Endothelial cell (in vitro differentiated cells): ENCODE measurements at places on chromosomes 12 and 14. TPM values are rescaled to one million over a fixed set of nuclear protein-coding genes. Genes with fewer than 3 reads are reported as not detected.

The COX8C gene
- not detected for total RNA-seq

The TSPAN11 gene
- total RNA-seq, result 3.6 TPM

The CCDC184 gene
- total RNA-seq, result 13.3 TPM

The CCDC196 gene
- total RNA-seq, result not detected

The PLEKHD1 gene
- total RNA-seq, result 0.80 TPM

DNA sequence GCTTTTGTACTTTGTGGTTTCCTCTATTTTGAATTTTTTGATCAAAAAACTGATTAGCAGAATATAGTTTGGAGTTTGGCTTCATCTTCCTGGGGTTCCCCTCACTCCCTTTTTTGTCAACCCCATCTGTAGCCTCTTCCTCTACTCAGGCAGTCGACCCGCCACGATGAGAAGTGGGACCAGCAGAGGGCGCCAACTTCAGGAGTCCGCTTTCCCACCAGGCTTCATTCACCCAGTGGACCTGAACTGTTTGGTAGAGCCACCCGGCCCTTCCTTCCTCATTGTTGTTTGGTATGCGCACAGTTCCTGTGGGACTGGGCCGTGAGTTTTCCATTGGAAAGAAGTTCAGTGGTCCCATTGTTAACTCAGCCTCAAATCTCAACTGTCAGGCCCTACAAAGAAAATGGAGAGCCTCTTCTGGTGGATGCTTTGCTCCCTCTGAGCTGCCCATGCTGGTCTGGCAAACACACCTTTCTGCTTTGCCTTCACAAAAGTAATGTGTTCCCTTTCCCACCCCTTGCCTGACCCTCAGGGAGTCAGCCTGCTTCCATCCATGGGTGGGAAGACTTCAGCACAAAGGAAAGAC, 21.7 kb downstream of the TMBIM6 start:
- peak; percentile 87 for DNase-seq

DNA sequence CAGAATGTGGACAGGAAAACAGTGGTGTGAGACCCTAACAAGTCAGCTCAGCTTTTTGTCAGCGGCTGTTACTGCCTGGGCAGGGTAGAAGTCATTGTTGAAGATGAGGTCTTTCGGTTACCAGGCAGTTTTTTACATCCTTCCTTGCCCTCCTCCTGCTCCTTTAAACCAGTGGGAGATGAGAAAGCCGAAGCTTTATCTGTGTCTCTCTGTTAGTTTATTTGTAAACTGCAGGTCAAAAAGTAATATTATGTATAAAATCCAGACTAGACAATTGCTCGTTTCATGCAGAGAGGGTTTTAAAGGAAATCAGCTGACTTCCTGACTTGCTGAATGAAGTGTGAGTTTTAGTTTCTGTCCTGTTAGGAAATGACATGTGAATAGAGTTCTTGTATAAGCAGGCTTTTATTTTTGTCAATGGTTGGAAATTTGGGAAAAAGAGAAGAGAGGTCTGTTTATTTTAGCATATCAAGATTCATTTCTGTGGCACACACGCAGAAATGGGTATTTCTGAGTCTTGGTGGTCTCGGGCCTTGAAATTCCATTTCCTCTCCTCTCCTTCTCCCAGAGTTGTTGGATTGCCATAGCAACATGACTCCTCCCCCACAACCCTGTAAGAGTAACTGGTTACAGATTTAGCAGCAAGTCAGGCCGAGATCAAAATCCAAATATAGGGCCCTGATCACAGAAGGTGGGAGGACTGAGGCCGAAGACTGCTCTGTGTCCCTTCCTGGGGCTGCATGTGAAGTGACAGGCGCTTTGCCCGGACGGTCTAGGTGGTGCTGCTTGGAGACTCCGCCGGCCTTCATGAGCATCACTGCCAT, 60.8 kb downstream of the SAMD4A start:
- DNase-seq, result peak; percentile 57

DNA sequence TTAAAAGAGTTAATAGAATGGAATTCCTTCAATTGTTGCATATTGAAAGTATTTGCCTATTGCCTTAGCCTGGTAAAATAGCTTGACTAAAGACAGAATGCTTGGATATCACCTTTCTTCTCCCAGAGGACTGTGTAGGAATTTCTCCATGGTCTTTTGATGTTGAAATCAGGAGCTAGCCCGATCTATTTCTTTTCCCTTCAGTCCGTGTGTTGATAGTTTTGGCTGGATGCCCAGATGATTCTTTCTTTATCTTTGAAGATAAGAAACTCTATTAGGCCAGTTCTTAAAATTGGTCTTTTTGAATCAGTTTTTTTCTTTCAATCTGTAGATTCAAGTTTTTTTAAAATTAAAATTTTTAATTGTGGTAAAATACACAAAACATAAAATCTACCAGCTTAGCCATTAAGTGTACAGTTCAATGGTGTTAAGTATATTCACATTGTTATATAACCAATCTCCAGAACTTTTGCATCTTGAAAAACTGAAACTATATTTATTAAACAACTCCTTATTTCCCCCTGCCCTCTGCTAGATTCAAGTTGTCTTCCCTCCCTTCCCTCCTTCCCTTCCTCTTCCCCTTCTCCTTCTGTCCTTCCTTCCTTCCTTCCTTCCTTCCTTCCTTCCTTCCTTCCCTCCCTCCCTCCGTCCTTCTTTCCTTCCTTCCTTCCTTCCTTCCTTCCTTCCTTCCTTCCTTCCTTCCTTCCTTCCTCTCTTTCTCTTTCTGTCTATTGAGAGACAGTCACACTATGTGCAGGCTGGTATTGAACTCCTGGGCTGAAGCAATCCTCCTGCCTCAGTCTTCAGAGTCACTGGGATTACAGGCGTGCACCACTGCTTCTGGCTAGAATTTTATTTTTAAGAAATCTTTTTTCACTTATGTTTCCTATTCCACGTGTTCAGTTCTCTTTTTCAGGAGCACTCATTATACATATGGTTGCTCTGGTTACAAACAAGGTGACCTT, 10.1 kb downstream of the LACRT start:
- DNase-seq, result no peak

DNA sequence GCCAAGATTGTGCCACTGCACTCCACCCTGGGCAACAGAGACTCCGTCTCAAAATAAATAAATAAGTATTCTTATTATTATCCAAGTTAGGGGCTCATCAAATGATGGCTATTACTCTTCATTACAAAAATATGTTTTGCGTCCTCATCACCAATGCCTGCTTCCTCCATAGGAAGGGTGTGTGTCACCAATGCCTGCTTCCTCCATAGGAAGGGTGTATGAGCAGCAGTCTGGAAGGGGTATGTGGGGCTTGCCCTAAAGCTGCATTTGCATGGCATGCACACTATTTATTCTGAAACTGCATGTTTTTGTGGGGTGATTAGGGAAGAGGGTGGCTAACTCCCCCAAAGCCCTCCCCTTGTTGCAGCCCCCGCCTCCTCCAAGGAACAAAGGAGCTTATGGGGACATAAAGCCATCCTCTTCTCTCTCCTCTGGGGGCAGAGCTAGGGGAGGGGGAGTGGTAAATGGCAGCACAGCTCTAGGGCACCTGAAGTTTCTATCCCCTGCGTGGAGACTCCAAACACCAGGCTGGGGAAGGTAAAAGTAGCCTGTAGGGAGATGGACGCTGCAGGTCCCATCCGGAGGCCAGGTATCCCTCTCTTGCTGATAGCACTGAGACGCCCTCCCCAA, 1.3 kb downstream of the CAMKK2 start:
- no peak for DNase-seq

- peak; percentile 53 for DNase-seq
These were observed 1.1 kb downstream of the ETV6 start for GRCh38 chr12:11650286-11651281.

DNA sequence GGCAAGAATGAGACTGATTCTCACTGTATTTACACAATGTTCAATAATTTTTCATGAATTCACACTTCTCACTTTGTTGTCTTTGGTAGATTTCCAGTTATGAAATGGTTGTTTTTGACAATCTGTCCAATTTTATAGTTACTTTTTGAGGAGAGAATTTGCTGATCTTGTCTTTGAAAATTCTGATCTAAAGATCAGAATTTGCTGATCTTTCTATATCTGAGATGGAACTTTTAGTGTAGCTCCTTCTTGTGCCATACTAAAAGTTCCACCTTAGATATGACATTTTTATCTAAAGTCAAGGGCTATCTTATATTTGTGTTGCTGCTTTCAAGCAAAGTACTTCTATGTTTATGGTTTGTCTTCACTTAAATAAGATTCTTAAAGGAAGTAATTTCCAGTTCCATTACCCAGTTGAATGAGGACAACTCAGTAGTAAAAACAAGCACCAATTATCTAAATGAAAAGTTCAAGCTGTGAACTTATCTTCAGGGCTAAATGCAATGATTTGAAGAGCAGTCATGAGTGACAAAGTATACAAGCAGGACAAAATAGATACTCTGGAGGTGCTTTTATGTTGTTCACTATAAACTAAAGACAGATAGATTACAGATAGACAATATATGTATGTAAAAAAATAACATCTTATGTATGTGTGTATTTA, 76.4 kb upstream of the FOXG1 start:
- DNase-seq, result no peak

DNA sequence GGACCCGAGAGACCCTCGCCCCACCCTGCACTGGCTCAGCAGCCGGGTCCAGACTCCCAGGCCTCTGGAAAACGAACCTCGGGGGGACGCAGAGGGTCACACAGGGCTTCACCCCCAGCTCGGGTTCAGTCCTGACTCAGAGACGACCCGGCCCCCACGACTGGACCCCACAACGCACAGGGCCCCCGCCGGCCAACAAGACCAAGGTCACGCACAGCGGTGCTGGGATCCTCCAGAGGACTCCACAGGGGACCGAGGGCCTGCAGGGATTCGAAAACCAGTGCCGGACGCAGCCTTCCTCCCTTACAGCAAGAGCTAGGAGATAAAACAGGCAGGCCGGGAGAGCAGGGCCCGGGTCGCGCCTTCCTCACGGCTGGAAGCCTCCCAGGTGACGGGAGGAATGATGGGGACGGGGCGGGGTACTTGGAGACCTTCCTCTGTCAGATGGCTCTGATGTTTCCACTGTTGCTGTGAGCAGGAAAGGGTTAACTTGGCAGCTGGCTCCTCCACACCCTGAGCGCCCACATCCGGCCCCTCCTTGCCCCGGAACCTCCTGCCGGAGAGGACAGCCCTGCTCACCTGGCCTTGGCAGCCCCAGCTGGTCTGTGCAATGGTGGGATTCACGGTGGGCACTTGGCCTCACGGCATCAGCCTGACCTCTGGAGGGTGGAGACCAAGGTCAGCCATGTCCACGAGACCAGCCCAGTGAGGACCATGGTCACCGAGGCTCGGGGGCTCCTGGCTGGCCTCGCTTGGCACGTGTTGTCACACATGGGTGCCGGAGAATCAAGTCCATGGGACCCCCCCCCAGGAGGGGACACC, 46.2 kb downstream of the GALNT9 start:
- DNase-seq, result no peak

DNA sequence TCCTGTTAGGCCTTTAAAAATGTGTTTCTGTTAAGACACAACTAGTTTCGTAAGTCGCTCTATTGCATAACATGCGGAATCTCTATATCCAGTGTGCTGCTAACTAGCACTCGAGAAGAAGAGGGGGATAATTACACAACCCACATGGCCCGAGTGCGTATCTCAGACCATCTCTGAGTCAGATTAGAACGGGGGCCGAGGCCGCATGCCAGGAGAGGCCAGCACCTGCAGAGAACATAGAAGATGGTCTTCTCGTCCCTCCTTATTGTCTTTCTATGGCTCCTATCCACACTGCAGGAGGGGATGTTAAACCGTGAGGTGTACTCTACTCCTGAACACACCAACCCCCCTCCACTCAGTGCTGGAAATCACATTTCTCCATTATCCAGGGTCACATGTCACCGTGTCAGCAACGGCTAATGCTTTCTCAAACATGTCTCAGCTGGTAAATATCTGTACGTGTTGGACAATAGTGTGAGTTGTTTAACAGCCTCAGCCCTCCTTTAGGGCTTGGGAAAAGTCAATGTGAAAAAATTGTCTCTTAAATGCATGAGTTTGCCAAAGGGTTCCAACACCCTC, 56.3 kb downstream of the CCDC88C start:
- DNase-seq, result no peak

- no peak for DNase-seq
These were observed 21.5 kb upstream of the SSTR1 start for GRCh38 chr14:38186216-38186615.

GRCh38 chr12:94244165-94245133, 96.1 kb downstream of the PLXNC1 start:
- no peak for DNase-seq

DNA sequence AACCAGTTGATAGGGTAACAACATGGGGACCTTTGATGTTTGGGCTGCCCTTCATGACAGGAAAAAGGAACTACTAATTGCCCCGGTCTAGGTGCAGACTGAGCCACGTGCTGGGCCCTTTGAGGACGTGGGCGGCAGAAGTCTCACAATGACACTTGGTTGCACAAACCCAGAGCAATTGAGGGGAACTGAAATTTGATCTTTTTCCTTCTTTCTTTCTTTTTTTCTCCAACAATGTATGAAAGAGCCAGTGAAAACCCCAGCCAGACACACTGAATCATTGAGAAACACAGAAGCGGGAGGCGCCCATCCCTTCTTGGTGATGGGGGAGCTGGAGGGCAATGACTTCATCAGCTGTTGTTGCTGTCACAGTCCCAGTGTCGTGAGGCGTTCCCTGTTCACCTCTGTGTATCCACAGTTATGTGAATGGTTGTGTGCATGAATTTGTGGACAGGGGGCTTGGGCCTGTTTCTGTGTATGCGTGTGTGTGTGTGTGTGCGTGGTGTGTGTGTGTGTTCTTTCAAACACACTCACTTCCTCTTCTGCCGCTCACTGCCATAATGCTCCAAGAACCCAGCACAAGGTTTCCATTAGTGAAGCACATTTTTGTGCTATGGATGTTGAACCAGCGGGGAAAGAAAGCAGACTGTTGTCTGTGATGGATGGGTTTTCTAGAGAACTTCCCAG, 137.5 kb upstream of the CCND2 start:
- no peak for DNase-seq

DNA sequence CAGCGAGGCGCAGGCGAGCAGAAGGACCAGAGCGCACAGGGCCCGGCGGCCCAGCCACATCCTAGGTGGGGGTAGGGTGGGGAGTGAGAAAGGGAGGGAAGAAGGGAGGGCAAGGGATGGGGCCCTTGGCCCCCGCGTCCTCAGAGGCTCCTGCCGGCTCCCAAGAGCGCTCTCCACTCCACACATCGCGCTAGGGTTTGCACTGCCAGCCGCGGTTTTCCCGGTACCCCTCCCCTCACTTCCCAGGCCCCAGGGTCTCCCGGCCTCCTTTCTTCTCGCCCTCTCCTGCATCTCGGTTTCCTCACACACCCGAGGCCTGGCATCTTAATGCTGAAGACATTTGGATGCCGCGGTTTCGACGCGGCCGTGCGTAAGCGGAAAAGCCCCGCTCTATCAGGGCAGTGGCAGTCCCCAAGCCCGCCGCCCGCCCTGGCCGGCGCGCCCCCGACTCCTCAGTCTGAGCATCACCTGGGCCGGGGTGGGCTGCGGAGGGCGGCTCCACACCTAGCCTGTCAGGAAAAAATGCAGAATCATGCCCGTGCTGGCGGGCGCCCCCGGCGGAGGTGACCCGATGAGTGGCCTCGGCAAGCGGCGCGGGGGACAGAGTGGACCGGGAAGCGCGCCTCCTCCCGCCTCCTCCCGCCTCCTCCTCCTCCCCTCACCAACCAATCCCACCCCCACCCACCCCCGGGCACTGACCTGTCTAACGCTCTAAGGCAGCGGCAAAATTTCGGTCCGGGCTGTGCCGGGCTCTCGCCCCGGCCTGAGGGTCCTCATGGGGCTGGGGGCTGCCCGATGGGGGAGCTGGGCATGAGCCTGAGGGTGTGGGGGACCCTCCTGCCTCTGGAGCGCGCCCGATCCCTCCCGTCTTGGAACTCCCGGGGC, 686 bp downstream of the B4GALNT1 start:
- peak; percentile 16 for DNase-seq

- peak; percentile 55 for DNase-seq
These were observed 17.0 kb downstream of the OR8S1 start for GRCh38 chr12:48542300-48542928.

- no peak for DNase-seq
These were observed 77.8 kb downstream of the DDX51 start for GRCh38 chr12:132066345-132066685.

- no peak for DNase-seq
These were observed 9.6 kb downstream of the CRADD start for GRCh38 chr12:93686572-93687356.
